ENCODE measurements at places on chromosomes 12 and 14. TPM values are rescaled to one million over a fixed set of nuclear protein-coding genes. Genes with fewer than 3 reads are reported as not detected.

DNA sequence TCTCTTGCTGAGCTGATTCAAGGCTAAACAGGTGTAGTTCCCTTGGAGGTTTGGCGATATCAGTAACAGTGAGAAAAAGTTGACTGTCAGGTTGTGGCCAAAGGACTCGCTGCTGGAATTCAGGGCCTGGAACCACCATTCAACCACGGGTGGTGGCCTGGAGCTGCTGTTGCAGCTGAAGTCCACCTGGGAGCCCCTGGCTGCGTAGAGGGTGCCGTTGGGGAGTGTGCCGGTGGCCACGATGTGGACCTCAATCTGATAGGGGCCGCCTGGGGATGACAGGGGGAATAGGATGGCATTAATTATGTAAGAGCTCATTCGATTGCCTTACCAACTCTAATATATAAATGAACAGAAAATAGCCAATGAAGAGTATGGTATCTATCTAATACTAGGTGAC lies 21.2 kb upstream of the WSB2 start:
- DNase-seq = no peak

GRCh38 chr12:99157946-99158345 lies 489.6 kb upstream of the GARIN6 start:
- DNase-seq = no peak

DNA sequence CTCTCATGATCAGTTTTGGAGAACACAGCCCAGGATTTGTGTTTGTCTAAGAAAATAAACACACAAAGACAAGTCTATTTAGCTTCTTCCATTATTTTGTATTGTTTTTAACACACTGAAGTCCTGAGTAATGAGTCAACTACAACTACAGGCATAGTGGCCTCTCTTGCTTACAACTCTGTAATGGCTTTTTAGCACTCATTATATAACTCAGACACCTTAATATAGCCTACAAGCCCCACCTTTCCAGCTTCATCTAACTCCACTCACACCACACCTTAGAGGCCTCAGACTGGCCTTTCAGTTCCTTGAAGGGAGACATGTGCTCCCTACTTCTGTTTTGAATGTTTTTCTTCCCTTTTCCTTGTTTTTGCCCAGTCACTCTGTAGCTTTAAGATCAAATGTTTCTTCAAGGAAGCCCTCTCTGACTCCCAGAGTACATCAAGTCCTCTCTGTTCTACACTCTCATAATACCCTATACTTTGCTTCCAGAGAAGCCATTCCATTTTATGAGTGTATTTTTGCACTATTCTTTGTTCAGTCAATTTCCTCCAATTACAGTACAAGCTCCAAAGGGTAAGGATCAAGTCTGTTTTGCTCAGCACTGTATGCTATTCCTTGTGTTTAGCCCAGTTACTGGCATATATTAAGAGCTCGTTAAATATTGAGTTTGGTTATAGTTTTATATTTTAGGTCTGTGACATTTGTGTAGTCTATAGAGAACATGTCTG lies 233.6 kb upstream of the ARHGAP5 start:
- DNase-seq = no peak

DNA sequence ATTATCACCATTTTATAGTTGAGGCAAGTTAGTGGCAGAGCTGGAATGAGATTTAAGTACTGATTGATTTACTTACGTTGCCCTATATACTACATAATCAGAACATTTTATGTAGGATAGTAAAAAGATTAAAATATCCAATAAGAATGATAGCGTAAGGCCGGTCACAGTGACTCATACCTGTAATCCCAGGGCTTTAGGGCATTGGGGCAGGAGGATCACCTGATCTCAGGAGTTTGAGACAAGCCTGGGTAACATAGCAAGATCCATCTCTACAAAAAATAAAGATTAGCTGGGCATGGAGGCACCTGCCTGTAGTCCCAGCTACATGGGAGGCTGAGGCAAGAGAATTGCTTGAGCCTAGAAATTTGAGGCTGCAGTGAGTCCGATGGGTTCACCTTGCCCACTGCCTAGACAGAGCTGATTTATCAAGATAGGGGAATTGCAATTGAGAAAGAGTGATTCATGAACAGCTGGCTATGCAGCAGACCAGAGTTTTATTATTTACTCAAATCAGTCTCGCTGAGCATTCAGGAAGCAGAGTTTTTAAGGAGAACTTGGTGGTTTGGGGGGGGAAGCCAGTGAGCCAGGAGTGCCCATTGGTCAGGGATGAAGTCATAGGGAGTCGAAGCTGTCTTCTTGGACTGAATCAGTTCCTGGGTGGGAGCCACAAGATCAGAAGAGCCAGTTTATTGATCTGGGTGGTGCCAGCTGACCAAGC lies 24.7 kb upstream of the SGPP1 start:
- no peak for DNase-seq

DNA sequence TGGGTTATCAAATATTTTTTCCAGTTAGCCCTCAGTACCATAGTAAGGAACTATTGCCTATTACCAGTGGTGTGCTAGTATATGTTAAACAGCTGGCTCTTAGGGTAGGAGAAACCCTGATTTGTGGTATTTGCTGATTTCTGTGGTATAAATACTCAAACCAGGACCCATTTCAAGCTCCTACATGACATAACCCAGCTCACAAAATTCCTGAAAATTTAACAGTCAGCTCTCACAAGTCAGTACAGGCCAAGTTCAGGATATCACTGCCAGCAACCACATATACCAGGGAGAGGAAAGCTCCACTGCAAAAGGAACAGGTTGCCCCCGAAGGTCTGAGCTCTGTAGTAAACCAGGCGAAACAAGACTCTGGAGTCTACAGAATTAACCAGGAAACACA lies 315.3 kb downstream of the NOVA1 start:
- no peak for DNase-seq

GRCh38 chr12:88579161-88579517 lies 1.1 kb downstream of the KITLG start:
- no peak for DNase-seq

GRCh38 chr14:101736071-101736470 lies 25.4 kb upstream of the PPP2R5C start:
- no peak for DNase-seq

DNA sequence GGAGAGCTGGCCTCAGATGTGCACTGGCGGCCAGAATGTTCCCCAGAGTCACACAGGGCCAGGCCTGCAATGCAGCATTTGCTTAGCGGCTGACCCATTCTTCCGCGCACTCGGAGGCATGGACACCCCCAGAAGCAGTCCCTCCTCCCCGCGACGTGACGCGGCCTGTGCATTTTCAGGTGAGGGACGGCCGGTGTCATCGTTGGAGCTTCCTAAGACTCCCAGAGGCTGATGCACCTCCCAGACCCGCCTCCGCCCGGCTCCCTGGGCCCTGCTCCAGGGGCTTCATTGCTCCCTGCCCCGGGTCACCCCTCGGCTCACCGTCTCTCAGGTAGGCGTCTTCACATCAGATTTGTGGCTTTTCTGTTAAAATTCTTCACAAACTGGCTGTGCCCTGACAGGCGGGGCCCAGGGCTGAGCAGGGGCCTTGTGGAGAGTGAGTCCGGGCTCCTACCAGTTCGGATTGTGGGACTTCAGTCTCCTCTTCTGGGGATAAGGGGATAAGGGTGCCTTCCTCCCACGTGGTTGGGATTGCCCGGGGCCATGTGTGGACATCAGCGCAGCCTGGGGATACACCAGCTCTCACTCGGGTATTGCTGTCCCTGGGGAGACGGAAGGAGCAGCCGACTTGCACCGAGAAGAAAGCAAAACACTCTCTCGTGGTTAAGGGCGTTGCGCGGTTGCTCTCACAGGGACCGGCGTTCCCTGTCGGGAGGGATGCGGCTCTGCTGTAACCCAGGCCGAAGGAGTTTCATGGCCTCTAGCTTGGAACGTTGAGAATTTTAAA lies 249.1 kb downstream of the ADGRD1 start:
- DNase-seq = no peak

DNA sequence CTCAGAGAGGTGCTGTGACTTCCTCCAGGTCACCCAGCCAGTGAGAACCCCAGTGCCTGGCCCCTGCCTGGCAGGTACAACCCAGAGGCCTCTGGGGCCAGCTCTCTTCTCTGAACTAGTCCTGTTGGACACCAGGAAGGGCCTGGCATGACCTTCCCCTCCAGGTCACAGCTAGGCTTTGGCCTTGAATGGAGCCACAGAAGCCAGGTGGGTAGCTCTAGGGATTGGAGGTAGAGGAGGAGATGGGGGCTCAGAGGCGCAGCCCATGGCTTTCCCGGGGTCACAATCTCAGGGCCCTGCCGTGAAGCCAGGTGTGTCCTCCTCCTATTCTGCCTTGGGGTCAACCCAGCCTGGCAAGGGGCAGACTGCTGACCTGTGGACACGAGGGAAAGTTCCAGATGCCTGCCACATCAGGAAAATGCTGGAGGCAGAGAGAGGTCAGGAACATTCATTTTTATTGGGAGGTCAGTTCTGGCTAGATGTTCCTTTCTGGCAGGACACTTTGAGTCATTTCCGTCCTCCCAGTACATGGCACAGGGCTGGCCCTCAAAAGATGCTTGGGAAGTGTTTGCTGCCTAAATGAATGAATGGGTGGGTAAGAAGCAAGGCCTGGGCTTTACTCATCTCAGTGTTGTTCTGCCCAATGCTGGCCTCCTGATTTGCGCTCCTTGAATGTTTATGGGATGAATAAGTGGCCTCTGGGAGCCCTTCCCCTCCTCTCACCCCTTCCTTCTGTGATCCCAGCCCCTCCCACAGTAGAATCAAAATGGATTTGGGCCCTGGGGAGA lies 25.4 kb downstream of the FAM222A start:
- peak; percentile 45 for DNase-seq

GRCh38 chr14:76428611-76429010 lies 52.7 kb downstream of the ESRRB start:
- no peak for DNase-seq

DNA sequence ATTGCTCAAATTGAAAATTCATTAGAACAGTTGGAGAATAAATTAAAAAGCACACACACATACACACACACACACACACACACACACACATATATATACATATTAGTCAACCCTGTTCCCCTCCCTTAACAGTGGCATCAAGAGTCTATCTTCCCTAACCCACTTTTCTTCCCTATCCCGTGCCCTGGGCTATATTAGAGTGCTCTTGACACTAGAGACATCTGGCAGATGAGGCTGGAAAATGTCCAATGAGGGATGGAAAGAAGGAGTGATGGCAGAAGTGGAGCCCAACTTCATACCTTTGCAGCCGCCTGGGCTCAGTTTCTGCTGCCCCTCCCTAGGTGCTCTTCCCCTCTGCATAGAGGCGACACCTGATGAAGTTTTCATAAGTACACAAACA lies 172.4 kb upstream of the NUDT4 start:
- no peak for DNase-seq

GRCh38 chr12:39319180-39319579 lies 123.7 kb downstream of the KIF21A start:
- DNase-seq = no peak

GRCh38 chr12:53616950-53617349 lies 9.2 kb downstream of the ATF7 start:
- no peak for DNase-seq

DNA sequence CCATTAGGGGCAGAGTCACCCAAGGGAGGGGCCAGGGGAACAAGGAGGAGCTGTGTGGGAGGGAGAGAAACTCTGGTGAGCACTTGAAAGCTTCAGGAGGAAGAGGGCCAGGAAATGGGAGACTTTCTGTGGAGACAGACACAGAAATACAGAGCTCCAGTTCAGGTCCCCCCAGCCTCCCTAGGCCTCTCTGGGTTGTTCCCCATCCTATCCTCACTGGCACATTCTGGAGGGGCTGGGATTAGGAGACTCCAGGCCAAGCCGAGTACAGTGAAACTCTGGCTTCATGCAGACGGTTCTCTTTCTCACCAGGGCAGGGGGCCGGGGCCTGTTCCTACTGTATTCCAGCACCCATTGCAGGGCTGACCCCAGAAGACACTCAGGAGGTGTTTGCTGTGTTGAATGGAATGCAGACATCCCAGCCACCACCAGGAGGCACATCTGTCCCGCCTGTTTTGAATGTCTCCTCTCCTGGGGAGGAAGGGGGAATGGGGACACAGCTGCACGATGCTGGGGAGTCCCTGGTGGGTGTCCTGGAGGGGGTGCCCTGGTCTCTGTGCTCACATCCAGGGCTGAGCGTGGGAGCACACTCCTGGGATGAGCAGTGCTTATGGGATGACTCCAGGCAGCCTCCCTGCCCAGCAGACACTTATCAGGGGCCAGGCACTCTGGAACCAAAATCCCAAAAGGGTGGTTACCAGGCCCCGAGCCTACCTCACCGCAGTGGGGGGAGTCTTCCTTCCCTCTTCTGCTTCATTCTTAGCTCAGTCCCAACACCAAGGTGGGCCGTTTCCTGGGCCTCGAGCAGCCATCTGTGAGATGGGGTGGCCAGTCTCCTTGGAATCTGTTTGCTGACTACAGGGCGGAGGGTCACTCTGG lies 5.5 kb upstream of the KRT84 start:
- no peak for DNase-seq

DNA sequence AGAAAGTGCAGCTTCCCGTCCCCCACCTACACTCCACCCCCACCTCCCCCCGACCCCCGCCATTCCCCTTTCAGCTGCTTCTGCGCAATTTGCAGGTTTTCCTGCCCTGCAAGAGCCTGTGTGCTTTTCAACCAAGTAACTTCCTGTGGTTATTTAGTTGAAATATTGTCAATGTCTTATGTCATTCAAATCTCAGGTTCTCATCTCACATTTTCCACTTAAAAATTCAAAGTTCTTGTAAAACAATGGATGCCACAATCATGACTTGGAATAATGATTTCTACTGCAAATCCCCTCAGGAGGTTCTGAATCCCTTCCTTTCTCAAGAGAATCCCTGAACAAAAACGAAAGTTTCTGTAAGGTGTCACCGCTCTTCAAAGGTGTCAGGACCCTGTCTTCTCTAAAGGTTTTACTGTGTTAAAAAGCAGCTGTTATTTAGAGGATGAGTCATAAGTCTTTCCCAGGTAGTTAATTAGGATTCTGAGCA lies 31.6 kb downstream of the WBP11 start:
- no peak for DNase-seq

GRCh38 chr12:48420039-48420775 lies 52.2 kb upstream of the ANP32D start:
- no peak for DNase-seq

GRCh38 chr14:34699873-34700621 lies 14.3 kb downstream of the CFL2 start:
- no peak for DNase-seq

DNA sequence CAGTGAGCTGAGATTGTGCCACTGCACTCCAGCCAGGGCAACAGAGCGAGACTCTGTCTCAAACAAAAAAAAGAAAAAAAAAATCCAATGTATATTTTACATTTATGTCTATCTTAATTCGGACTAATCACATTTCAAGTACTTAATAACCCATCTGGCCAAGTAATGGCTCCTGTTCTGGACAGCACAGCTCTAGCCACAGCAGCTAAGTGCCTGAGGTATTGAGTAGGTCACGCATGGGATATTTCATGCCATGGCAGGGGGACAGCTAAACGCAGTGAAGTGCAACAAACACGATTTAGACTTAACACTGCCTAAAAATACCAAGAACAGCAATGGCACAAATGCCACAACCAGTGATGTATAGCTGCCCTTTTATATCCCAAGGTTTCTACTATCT lies 8.0 kb downstream of the BAZ1A start:
- DNase-seq = no peak

GRCh38 chr14:74683406-74683805 lies 29.5 kb downstream of the AREL1 start:
- DNase-seq = no peak

The A2M gene
- 58.7 TPM for total RNA-seq

The TMTC2 gene
- total RNA-seq = 12.0 TPM

The NPAS3 gene
- total RNA-seq = 1.6 TPM

The GUCY2C gene
- total RNA-seq = not detected

The PA2G4 gene
- total RNA-seq = 59.8 TPM

The TAS2R14 gene
- 0.92 TPM for total RNA-seq

The IFI27 gene
- 8.3 TPM for total RNA-seq

The SERPINA10 gene
- total RNA-seq = 0.70 TPM

The RD3L gene
- total RNA-seq = not detected

The IFNG gene
- not detected for total RNA-seq

The KRT1 gene
- total RNA-seq = not detected

The NR2C1 gene
- total RNA-seq = 14.0 TPM
